NCI-H345 (cell line): ENCODE measurements at places on chromosomes 2 and 18.

- DNase-seq = peak; percentile 42
Observed at GRCh38 chr2:26942543-26943295, 27.7 kb upstream of the MAPRE3 start.

DNA sequence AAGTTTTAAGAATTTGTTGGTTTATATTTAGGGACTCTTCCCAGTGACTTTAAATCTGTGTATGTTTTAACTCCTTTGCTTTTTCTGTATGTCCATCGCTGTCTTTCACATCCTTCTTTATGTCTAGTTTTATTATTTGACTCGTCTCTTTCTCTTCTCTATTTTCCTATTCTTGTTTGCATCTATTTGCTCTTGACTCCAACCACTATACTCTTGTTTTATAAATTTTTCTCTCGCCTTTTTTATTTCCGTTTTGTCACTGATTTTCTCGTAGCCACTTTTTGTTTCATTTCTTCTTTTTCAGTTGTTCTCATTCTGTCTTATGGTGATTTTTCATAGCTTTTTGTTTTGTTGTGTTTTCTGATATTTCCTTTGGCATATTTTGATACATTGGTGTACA is 170.5 kb upstream of the NETO1 start:
- no peak for DNase-seq

GRCh38 chr2:31539505-31539904 is 41.2 kb downstream of the SRD5A2 start:
- DNase-seq = no peak

GRCh38 chr2:31920962-31921361 is 89.8 kb downstream of the MEMO1 start:
- DNase-seq = no peak

DNA sequence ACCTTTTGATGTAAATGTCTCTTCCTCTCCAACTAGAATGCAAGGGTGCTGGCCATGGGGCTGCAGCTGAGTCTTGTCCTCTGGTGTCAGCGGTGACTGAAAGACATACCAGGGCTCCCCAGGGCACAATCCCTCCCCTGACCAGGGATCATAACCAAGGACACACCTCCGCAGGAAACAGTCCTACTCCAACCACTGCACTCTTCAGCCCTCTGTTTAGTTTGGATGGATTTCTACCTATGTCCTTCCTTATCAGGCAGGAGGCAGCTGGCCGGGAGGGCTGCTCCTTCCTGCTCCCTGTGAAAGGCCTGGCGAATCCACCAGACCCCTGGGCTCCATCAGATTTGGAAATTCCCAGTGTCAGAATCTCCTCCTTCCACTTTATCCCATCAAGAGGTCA is 185.2 kb upstream of the ID2 start:
- DNase-seq = no peak

- DNase-seq = no peak
Observed at GRCh38 chr2:65103013-65103715, 26.7 kb downstream of the RAB1A start.

- DNase-seq = peak; percentile 28
Observed at GRCh38 chr2:168912901-168913369, 11.8 kb downstream of the G6PC2 start.

DNA sequence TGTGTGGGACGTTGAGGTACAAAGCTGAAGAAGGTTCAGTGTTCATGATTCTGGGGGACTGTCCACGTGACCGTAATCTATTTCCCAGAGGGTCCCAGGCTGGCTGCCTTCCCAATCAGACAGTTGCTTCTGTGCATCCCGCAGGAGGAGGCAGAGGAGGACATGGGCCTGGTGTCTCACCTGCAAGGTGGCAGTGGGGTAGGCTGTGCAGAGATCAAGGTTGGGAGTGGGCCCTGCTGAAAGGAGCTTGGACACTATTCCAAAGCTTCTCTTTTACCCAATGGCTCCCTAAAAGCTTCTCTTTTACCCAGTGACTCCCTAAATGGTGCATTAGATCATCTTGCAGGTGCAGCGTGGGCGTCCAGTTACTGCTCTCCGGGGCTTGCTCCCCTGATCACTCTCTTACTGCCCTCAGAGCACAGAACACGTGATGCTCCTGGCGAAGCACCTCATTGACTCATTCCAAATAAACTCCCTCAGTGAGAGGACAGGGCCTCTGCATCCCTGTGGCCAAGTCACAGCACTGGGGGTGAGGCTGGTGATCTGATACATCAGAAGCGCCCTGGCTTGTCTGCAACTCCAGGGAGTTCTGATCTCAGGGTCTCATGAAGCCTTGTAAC is 41.5 kb downstream of the RNF144A start:
- DNase-seq = no peak

DNA sequence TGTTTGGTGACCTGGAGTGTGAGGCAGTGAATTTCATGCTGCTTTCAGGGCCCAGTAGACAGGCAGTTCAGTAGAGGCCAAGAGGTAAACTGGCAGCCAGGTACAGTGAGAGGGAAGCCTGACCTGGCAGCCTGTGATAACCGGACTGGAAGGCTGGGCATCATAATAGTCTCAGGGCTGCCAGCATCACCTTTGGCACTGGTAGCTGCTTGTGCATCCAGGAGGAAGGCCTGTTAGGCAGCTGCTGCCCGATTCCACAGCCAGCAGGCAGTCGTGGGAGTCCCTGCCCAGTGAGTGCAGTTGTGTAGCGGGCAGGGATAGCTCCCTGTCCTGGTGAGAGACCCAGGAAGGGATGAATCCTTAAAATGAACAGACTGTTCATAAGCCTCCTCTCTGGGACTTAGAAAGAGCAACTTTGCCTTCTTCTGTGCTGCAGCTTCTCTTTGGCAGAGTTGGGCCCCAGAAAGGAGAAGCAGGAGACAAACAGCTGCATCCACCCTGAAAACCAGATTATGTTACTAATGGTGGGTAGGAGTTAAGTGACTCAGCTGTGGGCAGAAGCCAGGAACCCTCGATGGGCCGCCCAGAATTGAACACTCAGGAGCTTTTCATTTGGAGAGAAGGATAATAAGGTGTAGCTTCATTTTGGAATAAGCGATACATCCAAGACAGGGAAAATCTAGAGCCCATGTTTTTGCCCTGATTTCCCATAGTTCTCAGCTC is 8.1 kb upstream of the GPBAR1 start:
- no peak for DNase-seq

DNA sequence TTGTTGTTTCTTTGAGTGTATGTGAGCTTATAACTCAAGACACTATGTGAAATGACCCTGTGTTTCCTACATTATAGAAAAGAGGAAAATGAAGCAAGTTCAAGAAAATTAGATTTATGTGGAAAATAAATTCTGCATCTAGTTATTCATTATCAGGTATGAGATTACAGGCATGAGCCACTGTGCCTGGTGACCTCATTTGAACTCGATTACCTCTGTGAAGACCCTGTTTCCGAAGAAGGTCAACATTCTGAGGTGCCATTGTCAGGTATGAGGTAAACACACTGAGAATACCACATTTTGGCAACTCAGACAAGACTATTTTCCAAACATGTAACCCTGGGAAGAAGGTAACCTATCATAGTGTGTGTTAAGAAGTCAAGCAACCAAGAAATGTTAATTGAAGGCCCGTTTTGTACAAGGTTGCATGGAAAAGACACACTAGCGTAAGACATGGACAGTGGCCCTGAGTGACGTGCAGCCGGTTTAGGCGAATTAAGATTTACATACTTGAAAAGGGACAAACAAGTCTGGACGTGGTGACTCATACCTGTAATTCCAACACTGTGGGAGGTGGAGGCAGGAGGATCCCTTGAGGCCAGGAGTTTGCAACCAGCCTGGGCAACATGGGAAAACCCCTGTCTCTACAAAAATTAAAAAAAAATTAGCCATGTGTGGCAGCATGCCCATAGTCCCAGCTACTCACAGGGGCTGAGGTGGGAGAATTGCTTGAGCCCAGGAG is 186.6 kb downstream of the NEDD4L start:
- DNase-seq = no peak

DNA sequence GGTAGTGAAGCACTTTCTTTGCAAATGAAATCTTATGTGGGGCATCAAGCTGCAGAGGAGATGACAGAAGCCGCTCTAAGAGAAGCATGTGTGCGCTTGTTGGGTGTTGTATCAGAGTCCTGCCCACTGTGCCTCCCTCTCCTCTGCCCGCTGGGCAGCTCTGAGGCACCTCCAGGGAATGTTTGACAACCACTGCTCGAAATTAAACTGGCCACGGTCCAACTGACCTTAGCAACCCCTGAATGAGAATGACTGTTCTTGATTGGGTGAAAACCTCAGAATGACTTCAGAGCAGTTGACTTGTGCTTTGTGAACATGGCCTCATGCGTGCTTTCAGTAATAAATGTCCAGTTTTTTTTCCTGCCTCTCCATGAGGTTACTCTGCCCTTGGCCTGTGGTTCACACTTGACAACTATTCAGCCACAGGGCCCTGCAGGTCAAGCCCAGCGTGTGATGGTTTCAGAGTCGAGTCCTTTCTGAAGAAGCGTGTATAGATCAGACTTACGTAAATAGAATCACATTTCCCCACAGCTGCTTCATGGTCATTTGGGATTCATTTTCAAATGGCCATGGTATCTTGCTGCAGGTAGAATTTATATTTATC is 94.9 kb downstream of the SLC4A3 start:
- no peak for DNase-seq

DNA sequence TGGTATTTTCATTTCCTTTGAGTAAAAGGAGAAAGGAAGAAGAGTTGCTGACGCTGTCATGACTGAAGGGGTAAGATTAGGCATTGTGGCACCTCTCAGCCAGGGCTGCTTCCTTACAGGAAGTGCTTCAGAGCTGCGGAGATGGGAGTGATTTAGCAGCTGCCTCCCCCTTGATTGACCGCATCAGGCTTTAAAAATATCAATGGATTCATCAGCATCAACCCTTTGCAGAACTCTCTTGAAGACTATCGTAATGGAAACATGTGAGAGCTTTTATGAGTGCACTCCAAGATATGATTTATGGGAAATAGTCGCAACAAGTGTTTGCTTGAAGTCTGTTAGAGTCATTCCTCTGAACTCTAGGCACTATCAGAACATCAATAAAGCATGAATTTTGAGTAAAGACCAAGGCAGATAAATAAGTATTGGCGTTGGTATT is 141.1 kb downstream of the CSRNP3 start:
- no peak for DNase-seq

DNA sequence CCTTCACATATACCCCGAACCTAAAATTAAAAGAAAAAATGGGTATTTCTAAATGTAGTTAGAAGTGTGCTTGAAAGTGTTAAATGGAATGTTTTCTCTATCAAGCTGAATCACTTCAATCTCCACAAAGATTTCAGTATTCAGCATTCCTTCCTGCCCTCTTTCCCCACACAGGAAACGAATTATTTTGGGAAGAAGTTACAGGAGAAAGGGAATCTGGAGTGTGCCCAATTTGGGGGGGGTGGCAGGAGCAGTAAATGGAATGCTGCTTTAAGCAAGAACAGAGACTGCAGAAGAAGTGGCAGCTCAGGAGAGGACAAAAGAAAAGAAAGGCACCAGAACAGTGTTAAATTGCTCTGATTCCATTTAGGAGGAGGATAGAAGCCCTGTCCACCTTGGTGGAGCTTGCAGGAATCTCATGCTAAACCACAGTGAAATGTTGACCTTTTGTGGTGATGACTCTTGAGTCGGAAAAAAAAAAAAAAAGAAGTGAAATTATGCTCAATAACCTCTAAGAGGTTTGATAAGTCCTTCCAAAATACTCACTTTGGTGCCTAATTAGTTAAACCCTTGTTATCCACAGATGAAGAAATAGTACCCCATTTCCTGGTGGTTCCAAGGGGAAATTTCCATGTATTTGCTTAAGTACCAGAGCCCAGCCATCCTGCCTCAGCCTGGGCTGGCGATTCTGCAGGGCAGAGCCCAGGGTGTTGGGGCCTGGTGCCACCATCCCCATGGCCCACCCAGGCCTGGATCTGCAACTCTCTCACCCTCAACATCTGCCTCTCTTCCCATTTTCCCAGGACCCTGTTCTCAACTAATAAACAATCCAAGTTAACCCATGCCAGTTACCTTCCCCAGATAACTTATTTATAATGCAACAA is 56.5 kb downstream of the MYO5B start:
- no peak for DNase-seq

DNA sequence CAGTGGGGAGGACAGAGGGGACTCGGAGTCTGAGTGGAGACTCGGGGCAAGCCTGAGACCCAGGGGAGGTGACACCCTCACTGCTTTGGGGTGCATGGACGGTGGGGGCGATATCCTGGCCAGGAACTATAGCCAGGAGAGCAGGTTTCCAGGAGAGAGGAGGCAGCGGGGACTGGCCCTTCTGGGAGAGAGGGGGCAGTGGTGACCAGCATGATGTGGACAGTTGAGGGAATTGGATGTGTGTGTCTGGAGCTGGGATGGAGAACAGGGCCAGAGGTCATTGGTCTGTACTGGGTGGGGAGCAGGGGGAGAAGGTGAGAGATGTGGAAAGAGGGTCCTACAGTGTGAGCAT is 63.6 kb downstream of the ACKR3 start:
- DNase-seq = no peak

- DNase-seq = peak; percentile 80
Observed at GRCh38 chr2:11778923-11779757, 32.7 kb downstream of the LPIN1 start.

- DNase-seq = no peak
Observed at GRCh38 chr2:26255759-26256384, 11.1 kb downstream of the HADHB start.

DNA sequence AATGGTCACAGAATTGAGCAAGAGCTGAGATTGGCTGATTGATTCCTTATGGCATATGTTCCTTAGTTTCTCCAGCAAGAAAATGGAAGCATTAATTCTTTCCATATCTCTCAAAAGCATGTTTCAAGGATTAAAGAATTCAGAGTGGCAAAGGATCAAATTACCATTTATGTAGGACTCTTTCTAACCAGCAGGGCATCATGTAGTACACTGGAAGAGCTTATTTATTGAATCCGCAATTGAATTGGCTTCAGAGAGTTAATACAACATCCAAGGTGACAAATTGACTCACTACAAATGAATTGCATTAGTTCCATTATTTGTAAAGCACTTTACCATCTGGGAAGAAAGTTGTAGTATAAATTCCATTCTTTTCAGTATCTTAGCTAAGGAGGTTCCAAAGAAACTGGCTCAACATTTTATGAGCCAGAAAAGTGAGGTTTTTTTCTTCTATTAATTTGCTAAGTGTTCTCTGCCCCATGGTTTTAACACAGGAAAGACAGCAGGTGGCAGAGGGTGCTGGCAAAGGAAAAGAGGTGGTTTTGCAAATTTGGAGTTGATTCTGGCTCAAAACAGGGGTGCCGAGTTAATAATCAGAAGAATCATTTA is 409.9 kb downstream of the MTX2 start:
- no peak for DNase-seq

DNA sequence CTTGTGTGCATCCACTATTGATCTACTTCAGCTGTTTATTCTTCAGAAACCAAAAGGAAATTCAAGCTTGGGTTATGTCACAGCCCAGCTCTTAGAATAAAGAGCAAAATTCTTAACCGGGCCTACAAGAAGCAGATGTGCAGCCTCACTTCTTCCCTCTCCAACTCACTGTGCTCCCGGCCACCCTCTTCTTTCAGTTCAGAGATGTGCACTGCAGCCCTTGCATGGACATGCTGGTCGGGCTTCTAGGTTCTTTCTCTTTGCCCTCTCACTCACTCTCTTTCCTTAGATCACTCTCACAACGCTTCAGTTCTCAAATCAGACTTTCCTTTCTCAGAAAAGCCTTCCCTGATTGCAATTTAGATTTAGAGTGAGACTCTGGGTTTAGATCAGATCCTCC is 104.1 kb downstream of the CHN1 start:
- DNase-seq = no peak

GRCh38 chr18:75810961-75811551 is 383.6 kb upstream of the SMIM21 start:
- peak; percentile 89 for DNase-seq
